ENCODE measurements at places on chromosomes 12 and 14. TPM values are rescaled to one million over a fixed set of nuclear protein-coding genes. Genes with fewer than 3 reads are reported as not detected.

DNA sequence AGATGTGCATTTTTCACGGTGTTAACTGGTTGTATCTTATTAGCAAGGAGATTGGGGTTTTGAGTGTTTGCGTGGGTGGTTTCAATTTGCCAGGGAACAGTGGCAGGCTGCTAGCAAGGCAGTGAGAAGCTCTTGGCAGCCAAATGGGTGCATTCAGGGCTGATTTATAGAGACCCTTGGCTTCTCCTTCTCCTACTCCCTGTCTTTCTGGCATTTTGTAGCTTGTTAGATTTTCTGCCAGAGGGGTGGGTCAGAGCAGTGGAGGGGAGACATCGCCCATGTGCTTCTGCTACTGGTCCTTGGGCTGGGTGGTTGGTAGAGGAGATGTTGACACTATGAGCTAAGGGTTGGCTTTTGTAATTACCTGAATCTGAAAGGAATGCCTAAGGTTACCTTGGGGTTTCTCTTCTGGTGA, 9.6 kb downstream of the CALM1 start:
- no peaks in the 10 kb centered on the region for H3K4me1 ChIP-seq
- H3K4me3 ChIP-seq = no peak overlapping the region
- peaks cover 14% of the 10 kb centered on the region for H3K36me3 ChIP-seq
- no peaks in the 10 kb centered on the region for H3K27me3 ChIP-seq

- peak; percentile 43 for DNase-seq
- no peak overlapping the region for H3K4me3 ChIP-seq
- no peak overlapping the region for H3K27ac ChIP-seq
- H3K36me3 ChIP-seq = no peaks in the 10 kb centered on the region
These were observed 10.2 kb upstream of the GOLGA5 start for GRCh38 chr14:92783813-92784431.

MAP4K5 gene
- total RNA-seq = 122 TPM

ANKRD33 gene
- 0.39 TPM for total RNA-seq

All from neural progenitor cell (in vitro differentiated cells).